ENCODE measurements at places on chromosomes 2 and 18.

- DNase-seq, result no peak
These were observed 36.7 kb upstream of the FOXI3 start for GRCh38 chr2:88489181-88489580.

DNA sequence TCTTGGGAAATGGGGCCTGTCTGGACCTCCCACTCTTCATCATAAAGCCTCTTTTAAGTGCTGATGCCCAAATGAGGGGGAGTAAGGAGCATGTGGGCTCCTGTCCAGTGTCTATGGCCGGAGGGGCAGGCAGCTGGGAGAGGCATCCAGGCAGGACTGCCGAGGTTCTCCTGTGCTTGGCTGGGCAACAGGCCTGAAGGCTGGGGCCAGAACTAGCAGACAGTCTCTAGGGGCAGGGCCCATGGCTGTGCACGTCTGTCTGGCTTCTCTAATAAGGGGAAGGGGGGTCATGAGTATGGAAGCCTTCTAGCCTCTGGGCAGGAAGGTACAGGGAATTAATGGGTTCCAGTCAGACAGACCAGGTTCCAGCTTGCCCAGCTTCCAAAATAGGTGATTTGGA, 128.6 kb downstream of the SMAD2 start:
- no peak for DNase-seq

GRCh38 chr2:152875701-152876695, 157.6 kb downstream of the ARL6IP6 start:
- DNase-seq, result no peak

DNA sequence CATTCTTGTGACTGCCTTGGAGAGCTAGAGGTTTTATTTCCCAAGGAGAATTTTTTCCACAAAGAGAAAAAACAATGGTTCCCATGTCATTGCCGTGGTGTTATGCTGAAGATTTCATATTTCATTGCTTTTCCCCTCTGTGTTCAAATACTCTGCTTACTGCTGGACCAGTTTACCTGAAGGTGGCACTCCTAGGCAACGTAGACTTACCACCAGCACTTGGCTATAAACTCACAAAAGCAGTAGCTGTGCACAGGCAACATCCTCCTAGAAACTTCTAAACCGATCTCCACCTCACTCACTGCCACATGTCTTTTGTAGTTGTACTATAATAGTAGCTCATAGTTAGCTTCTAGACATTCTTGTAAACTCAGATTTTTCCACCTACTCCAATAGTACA, 1319.7 kb upstream of the CRIM1 start:
- no peak for DNase-seq

GRCh38 chr2:20042531-20042930, 8.9 kb downstream of the LAPTM4A start:
- DNase-seq, result no peak

- no peak for DNase-seq
These were observed 1.2 kb downstream of the COA5 start for GRCh38 chr2:98607104-98607503.

- DNase-seq, result peak; percentile 4
These were observed 38.8 kb downstream of the PPP4R1 start for GRCh38 chr18:9575558-9575957.

- DNase-seq, result no peak
These were observed 23.8 kb upstream of the SMAD4 start for GRCh38 chr18:51006061-51006818.

DNA sequence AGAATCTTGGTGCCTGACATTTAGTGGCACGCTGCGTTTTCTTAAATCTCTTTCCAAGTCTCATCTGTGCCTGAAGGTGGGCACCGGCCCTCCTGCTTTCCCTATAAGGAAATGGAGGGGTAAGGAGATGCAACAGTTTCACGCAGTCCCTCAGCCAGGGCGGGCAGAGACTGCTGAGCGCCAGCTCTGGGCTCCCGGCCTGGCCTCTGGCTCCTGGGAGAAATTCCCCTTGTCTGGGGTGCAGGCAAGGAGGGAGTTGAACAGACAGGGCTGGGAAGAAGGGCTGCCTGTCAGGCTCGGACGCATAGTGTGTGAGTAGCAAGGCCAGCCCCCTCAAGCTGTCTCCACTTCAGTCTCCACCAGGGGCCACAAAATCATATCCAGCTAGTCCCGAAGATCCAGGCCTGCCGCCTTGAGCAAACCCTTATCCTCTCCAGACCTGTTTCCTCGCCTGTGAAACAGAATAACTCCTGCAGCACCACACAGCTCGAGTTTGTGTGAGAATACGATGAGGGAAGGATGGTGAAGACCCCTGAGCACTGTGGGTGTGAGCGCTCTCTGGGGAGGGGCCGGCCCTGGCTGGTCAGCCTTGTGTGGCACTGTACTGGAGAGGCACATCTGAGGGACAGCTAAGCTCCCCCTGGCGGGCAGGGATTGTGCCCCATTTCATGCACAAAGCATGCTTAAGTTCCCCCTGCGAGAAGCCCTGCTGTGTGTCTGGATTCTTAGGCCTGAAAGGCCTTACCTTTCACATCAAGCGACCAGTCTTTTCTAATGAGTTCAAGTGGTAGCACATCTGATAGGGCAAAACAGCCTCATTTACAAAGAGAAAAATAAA, 33.8 kb downstream of the SDC1 start:
- DNase-seq, result no peak

DNA sequence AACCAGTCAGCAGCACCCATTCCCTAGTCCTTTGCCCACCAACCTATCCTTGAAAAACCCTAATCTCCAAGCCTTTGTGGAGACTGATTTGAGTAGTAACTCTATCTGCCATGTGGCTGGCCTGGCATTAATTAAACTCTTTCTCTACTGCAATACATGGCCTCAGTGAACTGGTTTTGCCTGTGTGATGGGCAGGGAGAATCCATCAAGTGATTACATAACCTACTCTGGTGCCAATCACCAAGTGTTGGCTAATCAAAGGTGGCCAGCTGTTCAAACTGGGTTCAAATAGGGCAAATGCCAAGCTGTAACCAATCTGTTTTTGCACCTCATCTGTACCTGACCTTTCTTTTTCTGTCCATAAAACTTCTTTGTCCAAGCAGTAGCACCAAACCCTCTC, 139.8 kb upstream of the XPO1 start:
- DNase-seq, result no peak

DNA sequence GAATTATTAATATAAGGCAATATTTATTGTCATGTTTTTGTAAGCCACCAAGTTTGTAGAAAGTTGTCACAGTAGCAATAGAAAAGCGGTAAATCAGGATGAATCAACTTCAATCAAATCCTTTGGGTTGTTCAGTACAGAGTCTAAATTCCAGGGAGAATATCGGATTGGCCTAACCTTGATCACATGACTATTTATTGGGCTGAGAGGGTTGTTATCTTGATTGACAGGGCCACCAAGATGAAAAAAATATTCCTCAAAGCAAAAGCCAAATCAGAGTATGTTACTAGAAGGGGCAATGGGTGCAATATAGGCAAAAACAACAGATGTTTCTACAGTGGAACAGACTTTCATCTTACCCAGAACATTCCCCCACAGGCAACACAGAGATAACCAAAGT, 270.0 kb downstream of the METTL4 start:
- no peak for DNase-seq

- DNase-seq, result no peak
These were observed 37.0 kb upstream of the MEP1B start for GRCh38 chr18:32152705-32153448.

DNA sequence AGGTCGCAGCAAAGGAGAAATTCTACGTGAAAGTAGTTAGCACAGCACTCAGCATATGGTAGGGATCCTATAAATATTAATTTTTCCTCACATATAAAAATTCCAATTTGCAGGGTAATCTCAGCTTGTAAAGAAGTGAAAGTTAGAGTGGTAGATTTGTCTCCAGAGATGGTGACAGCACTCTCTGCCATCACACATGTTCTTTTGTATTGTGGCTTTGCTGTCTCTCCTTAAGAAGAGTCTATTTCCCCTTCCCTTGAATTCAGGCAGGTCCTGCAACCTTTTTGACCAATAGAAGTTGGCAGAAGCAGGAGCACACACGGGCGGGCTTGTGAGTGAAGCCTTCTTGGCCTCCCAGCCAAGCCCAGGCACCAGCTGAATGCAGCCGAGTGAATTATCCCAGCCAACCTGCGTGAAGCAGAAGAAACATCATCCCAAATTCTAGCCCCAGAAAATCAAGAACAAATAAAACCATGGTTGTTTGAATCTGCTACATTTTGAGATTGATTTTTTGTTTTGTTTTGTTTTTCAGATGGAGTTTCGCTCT, 107.8 kb upstream of the COPS8 start:
- no peak for DNase-seq

- DNase-seq, result no peak
These were observed 46.6 kb downstream of the VAPA start for GRCh38 chr18:9960258-9960904.

GRCh38 chr2:170736628-170737027, 21.5 kb downstream of the SP5 start:
- DNase-seq, result no peak

DNA sequence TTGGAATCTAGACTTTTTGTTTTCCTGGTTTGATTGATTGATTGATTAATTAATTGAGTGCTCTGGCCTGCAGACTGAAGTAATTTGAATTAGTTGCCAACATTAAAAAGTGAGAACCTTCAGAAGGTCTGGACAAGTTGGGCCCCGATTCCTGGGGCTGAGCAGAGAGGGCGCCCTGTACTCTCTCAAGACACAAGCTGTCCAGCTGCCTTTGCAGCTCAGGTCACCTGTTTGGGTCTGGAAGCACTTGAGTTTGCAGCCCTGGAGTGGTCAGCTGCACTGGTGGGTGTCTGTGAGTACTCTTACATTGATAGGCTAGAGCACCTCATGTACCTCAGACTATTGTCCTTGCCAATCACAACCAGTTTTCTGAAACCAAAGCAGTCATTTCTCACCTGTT, 22.7 kb upstream of the CELF4 start:
- no peak for DNase-seq

DNA sequence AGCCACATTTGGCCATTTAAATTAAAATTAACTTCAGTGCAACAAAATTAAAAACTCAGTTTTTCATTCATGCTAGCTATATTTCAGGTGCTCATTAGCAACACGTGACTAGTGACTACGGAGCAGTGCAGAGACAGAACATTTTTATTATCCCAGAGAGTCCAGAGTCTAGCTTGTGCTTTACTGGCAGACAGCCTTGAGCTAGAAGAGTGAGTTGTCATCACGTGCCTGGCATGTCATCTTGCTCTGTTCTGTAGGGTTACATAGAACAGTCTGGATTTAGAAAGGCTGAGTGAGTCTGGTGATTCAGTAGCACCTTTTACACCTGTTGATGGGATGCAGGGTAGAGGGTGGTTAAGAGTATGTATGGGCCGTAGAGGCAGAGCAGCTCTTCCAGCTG, 136.9 kb upstream of the IL1R2 start:
- no peak for DNase-seq

DNA sequence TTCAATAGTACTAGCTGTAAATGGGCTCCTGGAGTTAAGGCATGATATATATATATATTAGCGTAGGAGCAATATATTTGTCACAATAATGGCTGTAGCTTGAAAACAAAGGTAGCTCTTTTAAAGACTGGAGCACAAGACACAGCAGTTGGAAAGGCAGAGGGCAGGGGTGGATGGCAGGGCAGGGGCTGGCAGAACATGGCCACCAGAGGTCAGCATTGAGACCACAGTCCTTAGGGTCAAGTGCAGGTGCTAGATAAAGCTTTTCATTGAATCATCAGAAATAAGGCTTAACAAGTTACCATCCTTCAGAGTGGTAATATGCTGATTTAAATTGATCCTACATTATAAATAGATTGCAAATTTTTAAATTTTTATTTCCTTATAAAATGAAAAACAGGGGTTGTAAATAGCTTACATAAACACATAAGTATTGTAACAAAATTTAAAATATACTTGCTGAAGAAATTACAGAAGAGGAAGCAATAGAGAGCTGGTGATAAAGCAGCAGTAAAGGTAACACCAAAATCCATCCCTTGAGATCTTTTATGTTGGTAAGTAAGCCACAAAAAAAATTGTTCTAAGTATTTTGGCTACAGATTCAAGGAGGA, 161.2 kb upstream of the PIEZO2 start:
- DNase-seq, result peak; percentile 11

DNA sequence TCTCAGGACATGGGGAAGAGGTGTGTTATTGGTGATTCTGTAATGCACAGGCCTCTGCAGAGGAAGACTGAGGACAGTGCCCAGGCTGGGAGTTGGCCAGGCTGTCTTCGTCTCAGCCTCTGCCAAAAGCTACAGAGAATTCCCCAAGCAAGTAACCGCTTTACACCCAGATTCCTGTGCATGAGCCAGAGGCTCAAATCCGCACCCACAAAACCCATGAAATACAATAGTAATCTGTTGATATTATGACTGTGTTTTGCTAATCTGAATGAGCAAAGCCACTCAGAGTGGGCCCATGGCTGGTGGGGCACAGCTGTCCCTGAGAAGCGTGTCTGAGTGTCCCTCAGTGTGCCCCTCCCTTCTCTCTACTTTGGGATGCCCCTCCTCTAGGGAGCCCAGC, 149.5 kb upstream of the PXDN start:
- no peak for DNase-seq

DNA sequence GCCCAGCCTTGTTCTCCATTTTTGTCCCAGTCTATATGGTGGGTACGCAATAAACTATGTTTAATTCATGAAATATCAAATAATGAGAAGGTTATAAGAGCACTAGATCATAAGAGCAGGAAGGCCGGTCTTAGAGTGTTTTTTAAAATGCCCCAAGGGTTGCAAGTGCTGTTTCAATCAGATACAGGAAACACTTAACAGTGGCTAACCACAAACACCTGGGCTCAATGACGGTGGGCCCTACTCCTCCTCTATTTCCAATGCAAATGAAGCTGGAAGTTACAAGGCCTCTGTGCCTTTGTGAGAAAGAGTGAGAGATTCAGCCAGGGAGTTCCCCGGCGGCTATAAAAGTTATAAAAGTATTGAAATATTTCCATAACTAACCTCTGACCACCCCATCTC, 18.9 kb upstream of the WDR33 start:
- peak; percentile 78 for DNase-seq

GRCh38 chr2:204024503-204024902, 87.9 kb downstream of the ICOS start:
- DNase-seq, result no peak

- no peak for DNase-seq
These were observed 260.4 kb upstream of the SP5 start for GRCh38 chr2:170454471-170455372.

DNA sequence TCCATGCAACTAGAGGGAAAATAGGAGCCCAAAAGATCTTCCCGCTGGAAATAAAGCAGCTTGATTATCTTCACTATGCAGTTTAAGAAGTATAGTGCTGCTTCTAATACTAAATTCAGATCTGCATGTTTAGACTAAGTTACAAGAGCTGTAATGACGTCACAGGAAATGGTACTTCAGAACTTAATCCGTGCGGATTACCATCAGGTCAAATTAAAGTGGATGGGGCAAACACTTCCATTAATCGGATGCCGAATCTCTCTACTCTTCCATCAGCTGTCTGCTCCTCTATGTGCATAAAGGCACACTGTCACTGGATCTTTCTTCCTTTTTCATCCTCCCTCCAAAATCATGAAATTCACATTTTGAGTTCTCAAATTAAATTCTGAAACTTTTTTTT, 52.6 kb downstream of the TRAPPC12 start:
- no peak for DNase-seq

DNA sequence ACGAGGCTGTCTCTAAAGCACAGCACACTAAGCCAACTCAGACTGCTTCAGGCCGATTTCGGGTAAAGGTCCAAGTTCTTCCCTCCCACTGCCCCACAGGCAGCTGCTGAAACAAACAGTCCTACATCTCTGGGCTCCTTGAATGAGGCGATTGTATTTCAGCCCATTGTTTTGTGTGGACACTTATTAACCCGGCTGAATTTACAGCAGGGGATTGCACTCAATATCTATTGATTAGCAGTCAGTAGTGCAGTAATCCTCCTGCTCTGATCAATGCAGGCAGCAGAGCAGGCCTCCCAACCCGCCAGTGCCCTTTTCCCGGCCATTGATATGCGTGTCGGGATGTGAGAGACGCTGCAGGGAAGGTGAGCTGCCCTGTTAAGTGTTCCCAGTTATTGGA, 330.1 kb downstream of the CMPK2 start:
- DNase-seq, result no peak
